ENCODE measurements at places on chromosomes 4 and X. TPM values are rescaled to one million over a fixed set of nuclear protein-coding genes. Genes with fewer than 3 reads are reported as not detected.

The PPEF2 gene
- not detected for total RNA-seq

The CT45A5 gene
- 10.4 TPM for total RNA-seq

The RHOH gene
- total RNA-seq = not detected

DNA sequence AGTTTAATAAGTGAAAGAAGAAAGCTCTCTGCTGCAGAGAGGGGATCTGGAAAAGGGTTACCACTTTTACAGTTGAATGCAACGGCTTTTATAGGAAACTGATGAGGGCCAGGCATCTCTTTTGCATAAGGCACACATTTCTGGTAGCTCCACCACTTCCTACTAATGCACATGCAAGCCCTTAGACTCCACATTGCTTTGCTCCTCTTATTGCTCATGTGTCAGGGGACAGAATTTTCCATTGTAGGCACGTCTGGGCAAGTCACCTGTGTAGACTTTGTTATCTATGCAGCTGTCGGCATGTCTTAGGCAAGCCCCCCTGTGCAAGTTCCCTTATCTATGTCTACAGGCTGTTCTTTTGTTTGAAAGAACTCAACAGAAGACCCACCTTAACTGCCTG, 294.6 kb upstream of the STS start:
- no peak for DNase-seq

DNA sequence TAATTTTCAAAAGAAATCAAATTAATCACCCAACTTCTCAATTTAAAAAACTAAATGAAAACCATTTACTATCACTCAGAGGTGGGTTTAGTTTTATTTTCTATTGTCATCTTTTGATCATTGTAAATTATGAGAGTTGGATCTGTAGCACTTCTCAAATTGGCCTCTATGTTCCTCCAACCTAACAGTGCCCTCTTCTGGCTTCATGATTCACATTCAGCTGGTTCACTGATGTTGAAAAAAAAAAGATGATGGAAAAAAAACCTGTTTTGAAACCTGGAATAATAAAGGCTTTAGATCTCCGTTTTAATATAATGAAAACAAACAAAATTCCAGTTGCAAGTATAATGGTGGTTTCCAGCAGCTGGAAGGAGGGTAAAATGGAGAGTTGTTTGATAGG, 2.4 kb upstream of the NBDY start:
- DNase-seq = peak; percentile 35

DNA sequence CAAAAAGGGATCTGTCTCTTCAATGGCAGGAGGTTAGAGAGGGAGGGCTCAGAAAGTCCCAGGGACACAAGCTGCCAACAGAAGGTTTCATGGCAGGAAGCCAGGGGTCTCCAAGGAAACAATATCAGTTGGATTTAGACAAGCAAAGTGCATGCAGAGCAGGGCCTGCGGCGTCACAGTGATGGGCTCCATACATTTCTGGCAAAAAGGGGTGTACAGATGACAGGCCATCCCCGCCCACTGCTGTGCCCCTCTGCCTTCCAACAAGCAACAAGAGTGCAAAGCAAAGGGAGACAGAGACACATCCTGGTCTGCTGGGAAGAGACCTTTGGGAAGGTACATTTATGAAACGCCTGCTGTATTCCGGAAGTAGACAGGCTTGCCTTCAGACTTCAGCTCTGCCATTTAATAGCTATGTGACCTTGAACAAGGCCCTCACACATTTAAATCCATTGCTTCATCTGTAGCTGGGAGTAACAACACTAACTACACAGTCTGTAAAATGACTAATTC, 121.2 kb downstream of the AFAP1 start:
- DNase-seq = no peak

Measured in Daoy (cell line).